ENCODE measurements at places on chromosomes 2 and 18.

DNA sequence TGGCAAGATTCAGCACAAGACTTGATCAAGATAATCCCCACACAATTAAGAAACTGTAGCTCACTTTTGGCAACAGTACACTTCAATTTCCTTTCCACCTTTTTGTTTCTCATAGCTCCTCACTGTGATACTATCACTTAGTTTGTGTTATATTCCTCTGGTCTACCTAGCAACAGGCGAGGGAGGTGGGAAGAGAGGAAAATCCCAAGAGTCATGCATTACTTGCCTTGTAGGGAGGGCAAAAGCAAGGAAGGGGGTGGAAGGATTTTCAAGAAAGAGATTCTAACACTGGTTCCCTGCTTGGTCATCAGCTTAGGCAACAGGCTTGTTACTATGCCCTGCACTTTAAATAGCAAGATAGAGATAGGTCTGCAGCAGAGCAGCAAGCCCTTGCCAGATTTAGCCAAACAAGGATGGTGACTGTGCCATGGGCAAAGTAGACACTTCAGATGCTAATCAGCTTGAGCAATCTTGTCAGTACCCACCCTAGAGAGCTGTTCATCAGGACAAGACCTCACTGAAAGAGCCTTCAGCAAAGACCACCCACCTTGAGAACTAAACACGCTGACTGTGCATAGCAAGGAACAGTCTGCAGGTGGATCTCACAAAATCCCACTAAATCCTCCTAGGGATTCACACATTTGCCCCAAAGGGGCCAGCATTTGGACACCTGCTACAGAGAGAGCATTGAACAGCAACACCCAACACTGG is 134.6 kb downstream of the MBD2 start:
- DNase-seq, result no peak

- no peak for DNase-seq
These were observed 69.8 kb downstream of the CYBRD1 start for GRCh38 chr2:171592036-171592555.

GRCh38 chr2:83654091-83654611 is 804.9 kb downstream of the SUCLG1 start:
- DNase-seq, result no peak

GRCh38 chr2:29033172-29033571 is 41.2 kb downstream of the PCARE start:
- no peak for DNase-seq

DNA sequence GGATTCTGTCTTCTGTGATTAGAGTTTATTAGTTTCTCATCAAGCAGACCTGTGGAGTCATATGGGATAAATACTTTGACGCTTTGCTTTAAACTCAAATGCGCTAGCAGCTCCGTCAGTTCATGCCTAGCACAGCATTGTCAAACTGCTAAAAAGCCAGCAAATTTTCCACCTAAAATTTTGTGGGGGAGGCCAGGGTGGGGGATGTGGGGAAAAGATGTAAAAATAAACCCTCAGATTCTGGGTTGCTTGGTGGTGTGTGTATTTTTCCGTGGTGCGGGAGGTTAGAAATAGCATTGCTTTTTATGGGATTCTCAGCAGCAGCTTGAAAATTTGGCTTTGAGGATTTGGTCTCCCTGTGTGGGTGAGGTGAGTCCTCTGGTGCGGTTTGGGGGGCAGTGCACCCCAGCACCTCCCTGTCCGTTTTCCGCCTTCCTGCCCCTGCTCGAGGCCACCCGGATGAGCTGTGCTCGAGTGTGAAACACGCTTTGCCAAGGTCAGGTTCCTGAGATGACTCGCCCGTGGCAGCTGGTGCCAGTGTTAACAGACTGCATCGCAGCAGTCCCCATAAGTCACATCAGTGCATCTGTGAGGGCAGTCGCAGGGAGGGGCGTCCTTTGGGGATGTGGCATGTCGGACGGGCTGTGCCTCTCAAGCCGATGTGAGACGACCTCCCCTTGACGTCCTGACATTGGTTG is 65.9 kb downstream of the LDLRAD4 start:
- peak; percentile 79 for DNase-seq

DNA sequence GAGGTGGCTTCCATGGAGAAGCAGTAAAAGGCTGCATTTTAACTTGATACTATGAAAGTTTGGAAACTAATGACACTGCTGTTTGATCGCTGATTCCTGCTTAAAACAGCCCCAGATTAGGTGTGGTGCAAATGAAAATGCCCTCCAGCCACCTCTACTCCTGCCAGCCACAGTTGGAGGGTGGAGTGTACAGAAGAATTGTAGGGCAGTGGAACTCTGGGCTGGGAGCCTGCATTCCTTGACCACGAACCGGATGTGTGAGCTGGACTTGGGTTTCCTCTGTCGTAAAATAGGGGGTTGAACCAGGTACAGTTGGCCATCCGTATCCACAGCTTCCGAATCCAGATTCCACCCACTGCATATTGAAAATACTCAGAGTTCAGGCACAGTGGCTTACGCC is 84.6 kb upstream of the RFX8 start:
- DNase-seq, result no peak

DNA sequence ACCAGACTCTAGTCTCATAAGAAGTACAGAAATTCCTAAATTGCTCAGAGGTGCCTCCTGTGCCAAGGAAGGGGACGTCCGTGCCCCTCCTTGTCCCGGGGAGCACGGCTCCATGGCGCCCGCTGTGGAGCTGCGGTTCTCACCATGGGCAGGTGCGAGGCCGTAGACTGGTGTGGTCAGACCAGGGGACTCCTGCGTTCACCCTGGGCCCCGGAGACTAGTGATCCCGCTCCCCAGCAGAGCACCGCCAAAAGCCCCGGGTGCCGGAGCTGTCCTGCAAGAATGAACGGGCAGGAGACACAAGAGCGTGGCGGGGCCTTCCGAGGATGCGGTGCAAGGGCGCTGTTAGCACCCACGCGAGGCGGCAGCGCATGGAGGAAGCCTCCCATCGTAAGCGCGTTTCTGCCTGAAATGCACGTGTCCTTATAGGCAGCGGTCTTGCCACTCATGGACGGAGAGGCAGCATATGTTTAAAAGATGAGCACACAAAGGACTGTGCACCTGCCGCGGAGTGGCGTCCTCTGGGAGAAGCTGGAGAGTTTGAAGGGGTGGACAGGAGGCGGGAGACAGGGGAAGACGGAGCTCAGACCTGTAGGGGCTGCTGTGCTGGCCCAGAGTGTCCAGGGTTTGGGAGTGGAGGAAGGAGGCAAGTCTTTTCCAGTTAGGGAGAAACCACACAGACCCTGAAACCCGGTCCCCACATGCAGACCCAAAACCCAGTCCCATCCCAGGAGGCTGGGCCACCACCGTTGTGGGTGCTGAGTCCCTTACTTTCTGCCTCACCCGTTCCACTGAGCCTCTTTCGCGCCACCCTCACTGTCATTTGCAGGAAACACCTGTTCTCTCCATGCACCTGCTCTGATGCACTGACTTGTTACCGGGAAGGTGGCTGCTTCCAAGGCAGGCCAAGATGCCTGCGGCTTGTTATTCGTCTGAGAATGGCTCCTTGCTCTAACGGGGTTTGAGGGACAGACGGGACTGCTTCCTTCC is 7.5 kb upstream of the KCNG2 start:
- DNase-seq, result no peak

- peak; percentile 46 for DNase-seq
These were observed 5.9 kb downstream of the NEU4 start for GRCh38 chr2:241814643-241815476.

GRCh38 chr2:233346376-233346775 is 7.9 kb upstream of the DGKD start:
- no peak for DNase-seq

- DNase-seq, result no peak
These were observed 94.4 kb downstream of the SGPP2 start for GRCh38 chr2:222518570-222519381.

- DNase-seq, result no peak
These were observed 88.1 kb downstream of the MYL12B start for GRCh38 chr18:3350021-3350420.

Data from stimulated activated effector memory CD8-positive, alpha-beta T cell treated with anti-CD3 and anti-CD28 coated beads, Interleukin-12 subunit alpha, Interleukin-12 subunit beta, amount 100 ng/mL, for 72 hours (primary cell).